EH (cell line): ENCODE measurements at places on chromosomes 12 and 14.
A peak's percentile ranks its signal among the peaks of the same experiment; 100 is the strongest.

DNA sequence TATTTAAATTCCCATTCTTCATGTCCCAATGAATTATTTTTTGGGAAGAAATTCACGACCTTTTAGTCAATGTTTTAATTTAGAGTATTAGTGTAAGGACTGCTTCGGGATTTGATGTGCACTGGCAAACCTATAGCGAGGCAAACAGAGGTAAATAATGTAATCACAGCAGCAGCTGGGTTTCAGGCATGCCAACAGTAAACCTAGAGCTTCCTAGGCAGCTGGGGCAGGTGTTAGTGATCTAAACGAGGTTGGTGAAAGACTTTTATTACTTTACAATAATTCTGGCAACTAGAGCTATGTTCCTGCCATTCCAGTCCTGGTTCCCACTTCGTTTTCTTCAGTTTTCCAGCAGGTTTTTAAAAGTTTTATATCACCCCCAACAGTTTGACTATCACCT is 1036.4 kb upstream of the FOXG1 start:
- DNase-seq = no peak

GRCh38 chr12:65557438-65558181 is 266.7 kb upstream of the HMGA2 start:
- DNase-seq = peak; percentile 20

GRCh38 chr12:132558861-132559623 is 51.3 kb downstream of the LRCOL1 start:
- DNase-seq = no peak

DNA sequence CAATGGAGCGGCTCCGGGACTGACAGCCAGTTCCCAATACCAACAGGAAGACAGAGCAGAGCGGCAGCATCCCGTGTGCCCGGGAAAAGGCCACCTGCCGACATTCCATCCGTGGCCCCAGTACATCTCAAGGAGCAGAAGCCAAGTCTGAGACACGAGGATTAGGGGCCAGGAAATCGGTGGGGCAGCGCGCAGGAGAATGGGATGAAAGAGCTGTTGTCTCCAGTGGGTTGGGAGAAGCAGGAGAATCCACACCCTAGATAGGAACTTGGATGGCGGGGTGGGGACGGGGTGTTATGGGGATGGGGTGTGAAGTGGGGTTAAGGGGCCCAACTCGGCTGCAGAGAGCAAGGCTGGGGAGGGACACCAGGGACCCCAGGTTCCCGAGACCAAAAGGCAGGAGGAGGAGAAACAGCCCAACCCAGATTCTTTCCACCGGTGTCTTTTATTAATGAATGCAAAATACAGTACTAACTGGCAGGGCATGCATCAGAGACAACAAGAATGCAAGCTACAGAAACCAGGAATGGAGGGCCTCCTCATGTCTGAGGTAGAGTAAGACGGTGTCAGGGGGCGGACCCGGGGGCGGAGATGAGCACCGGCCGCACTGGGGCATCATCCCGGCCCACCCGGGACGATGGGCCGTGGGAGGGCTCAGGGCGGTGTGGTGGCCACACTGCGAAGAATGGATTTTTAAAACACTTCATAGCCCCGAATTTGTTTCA is 50.3 kb downstream of the BEGAIN start:
- DNase-seq = no peak

DNA sequence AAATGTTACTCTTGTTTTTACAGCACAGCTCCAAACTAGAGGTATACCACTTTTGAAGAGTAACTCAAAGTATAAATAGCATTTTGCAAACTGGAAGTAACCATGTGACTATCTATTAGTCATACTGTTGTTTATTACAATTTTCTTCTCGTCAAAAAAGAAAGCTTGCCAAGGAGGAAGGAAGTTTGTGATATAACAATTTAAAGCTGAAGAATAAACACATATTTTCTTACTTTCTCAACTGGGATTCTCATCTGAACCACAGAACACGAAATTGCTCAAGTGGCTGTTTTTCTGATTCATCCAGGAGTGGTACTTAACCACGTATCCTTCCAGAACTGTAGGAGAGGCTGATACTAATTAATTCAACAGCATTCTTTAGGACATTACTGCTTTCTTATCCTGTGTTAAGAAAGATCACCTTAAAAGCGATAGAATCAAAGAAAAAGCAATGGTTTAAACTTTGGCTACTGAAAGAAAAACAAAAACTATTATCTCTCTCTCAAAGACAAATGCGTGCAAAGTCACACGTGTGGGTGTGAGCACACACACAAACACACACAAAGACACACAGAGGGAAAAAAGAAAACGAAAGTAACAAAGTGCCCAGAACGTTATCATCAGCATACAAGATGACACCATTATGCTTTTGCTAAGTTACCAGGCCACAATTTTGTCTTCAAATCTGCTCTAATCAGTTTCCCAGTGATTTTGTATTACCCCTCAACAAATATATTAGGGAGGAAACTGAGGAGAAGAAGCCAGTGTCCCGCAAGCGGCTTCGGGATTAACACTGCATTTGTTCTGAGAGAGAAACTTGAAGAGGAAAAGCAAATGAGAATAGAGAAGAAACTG is at the start of gene CLEC2B:
TSS of gene CLEC2B (minus strand) at position 48 of the 855 bp plus-strand sequence.
- DNase-seq = peak; percentile 66

GRCh38 chr12:88308825-88309224 is 166.7 kb downstream of the TMTC3 start:
- DNase-seq = peak; percentile 98

GRCh38 chr12:56029666-56030293 is 8.9 kb downstream of the IKZF4 start:
- DNase-seq = peak; percentile 76

GRCh38 chr14:59425322-59425935 is 39.8 kb downstream of the GPR135 start:
- DNase-seq = peak; percentile 69

GRCh38 chr12:123715195-123715594 is 3.0 kb downstream of the ATP6V0A2 start:
- DNase-seq = no peak

DNA sequence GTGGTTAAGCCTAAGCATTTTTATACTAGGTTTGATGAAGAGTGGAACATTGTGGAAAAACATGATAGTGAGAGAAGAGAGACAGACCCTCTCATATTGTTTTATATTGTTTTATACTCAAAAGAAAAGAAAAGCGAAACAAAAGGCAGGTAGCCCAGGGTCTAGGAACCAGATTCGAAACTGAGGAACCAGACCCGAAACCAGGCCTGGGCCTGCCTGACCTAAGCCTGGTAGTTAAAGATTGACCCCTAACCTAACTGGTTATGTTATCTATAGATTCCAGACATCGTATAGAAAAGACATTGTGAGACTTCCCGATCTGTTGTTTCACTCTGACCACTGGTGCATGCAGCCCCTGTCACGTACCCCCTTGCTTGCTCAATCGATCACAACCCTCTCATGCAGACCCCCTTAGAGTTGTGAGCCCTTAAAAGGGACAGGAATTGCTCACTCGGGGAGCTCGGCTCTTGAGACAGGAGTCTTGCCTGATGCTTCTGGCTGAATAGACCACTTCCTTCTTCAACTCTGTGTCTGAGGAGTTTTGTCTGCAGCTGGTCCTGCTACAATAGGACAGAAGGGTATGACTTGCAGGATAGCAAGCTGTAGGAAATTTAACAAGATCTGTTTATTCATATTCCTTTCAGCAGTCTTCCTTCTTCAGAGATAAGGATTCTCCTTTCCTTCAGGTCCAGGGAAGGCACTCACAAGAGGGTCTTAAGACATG is 147.1 kb upstream of the PLEKHA5 start:
- no peak for DNase-seq

DNA sequence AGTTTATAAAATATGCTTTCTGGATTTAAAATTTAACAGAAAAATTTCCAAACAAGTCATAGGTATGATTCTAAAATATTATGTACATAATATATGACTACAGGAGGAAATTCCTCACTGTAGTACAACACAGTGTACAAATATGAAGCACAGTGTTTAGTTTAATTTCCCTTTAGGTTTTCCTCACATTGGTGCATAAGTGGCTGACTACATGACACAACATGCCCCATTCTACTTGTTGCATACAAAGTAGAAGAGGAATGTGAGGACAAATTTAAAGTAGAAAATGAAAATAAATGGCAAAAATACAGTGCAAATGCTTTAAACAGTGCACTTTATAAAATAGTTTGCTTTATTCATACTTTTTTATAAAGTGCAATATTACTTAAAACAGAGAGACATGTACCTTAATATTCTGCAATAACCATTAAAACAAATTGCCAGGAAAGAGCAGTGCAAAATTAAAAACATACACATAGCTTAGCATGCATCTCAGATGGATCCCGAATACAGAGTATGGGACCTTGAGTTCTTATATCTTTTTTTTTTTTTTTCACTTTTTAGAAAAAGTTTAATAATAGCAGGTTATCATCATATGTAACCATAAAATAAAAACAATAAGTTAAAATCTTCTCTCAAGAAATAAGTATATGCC is 54.8 kb upstream of the TTC7B start:
- no peak for DNase-seq

GRCh38 chr14:96616161-96616721 is 114.1 kb downstream of the PAPOLA start:
- no peak for DNase-seq

GRCh38 chr12:118544569-118544968 is 168.2 kb downstream of the SUDS3 start:
- DNase-seq = peak; percentile 80

GRCh38 chr14:94483071-94483451 is 7.1 kb upstream of the SERPINA9 start:
- DNase-seq = no peak

- no peak for DNase-seq
These were observed 31.1 kb upstream of the CPM start for GRCh38 chr12:68963856-68964745.

DNA sequence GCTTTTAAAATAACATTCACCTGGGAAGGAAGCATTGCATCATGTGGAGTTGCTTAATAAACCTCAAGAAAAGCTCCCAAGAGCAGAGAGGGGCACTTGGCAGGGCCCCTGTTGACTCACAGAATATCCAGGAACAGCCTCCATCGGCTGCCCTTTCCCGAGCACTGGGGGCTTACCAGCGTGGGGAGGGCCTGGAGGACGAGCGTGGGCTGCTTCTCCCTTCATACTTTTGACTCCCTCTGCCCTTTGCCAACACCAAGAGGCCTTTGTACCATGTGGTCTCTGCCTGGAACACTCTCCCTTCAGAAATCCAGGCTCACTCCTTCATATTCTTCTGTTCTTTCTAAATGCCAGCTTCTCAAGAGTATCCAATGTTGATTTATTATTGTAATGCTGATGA is 492.1 kb upstream of the TMEM132C start:
- DNase-seq = no peak
